ENCODE measurements at places on chromosomes 1 and 21.

GRCh38 chr1:10398278-10398733, 558 bp upstream of the PGD start:
- peak; percentile 31 for DNase-seq

GRCh38 chr1:167136191-167136614, 42.3 kb downstream of the STYXL2 start:
- no peak for DNase-seq

GRCh38 chr1:93221913-93222312, 41.4 kb downstream of the CCDC18 start:
- no peak for DNase-seq

DNA sequence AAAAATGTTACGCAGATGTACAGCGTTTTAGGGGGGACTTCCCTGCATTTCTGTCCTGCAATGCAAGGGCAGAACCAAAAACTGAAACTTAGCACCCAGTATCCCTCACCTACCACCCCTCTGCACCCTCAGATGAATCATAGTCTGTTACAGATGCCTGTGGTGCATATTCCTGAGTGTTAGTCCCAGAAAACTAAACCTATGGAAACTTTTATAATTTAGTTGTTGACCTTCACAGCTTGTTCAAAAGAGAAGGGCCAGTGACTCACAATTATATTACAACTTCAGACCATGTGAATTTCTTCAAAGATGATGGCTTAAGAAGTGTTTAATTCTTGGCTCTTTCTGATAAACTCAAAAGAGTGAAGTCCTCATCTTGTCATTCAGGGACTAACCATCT, 5.8 kb downstream of the PTGER3 start:
- DNase-seq = no peak

DNA sequence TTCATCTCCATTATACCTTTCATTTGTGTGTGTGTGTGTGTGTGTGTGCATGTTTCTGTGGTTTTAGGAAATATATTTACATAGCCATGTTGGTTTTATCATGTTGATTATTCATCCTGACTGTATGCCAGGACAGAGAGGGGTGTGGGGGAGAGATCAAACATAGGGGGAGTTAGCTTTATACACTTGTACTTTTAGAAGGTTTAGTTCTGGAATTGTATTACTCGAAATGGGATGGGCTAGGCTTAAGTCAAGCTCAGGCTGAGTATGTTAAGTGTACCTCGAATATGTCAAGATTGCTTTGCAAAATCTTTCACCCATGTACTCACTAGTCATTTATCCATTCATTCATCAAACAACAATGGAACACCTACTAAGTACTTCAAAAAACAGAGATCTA, 123.3 kb downstream of the HMCN1 start:
- DNase-seq = no peak

- no peak for DNase-seq
Observed at GRCh38 chr1:212994926-212995325, 20.7 kb downstream of the ANGEL2 start.
